ENCODE measurements at places on chromosomes 7 and 10.

GRCh38 chr7:139829025-139829774, at the start of gene TBXAS1:
TSS of gene TBXAS1 (plus strand) at chr7:139829264. CDS start at chr7:139829391, 127 bp downstream.
- DNase-seq = no peak

DNA sequence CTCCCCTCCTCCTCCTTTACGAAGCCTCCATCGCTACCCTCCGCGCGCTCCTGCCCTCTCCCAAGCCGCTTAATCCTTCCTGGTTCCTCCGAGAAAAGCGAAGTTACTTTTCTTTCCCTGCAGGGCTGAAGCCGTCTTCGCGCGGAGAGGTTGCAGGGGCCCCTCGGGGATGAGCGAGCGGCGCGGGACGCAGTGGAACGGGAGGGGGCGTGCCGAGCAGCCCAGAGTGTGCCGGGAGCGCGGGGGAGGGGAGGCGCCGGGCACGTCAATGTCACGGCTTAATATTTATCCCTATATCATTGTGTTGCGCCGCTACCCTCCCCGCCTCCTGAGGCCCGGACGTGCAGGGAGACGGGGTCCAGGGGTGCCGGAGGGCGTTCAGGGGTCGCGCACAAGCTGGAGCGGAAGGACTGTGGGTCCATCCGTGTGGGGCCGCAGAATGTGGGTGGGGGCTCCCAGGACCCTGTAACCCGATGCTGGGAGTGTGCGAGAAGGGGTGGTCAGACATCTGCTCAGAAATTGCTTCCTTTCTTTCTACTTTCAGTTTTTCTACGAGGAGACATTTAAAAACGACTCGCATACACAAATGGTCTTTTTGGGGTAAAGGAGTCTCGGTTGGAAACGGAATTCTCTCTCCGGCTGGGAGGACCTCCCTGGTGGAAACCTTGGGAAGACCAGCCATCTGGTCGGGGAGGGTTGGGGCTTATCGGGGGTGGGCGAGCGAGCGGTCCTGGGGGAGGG, 2.4 kb downstream of the CDK6 start:
- DNase-seq = peak; percentile 88

DNA sequence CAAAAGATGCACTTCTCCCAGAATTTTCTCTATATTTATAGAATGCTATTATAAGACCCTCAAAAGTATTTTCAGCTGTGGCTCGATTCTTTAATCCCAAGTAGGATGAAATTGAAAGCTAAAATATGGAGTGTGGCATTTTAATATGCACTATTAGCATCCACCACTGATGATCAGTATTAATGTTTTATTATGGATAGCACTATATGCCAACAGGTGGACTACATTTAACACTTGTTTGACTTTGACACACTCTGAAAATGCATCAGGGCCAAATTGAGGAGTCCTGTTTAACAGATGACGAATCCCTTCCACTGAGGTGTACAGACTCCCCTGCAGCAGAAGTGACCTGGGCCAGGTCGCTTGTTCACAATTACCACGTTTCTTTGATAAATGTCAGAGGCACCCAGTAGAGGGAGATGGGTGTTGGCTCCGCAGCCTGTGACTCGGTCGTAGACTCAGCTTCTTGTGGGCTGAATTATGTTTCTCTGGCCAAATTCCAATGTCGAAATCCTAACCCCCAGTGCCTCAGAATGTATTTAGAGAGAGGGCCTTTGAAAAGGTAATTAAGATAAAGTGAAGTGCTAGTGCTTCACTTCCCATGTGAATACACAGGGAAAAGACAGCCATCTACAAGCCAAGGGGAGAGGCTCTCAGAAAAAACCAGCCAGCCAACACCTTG, 48.1 kb downstream of the WIPF3 start:
- DNase-seq = no peak

- DNase-seq = no peak
Measured at GRCh38 chr10:49115015-49115795, at the start of gene VSTM4. TSS of gene VSTM4 (minus strand) at chr10:49115522. CDS start at chr10:49115485, 37 bp downstream.

DNA sequence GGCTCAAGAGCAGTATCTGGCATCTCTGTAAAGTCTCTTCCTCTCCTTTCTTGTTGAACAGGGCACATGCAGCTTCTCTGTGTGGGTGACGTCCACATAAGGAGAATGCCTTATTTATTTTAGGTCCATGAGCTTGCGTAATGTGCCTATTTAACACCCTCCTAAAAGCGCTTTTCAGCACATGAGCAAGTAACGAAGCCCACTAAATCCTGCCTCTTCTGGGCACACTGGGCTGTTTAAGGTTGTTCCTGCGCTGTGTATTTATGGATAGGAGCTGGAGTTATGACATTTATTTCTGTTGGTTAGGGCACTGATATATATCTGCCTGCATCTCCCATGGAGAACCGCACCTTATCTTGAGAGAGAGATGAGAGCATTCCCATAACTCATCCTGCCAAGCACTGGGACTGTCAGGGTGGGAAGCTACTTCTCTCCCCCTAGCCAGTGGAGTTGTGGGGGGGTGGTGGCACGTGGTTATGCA, 76.1 kb downstream of the LRRC4 start:
- DNase-seq = no peak
